ENCODE measurements at places on chromosomes 5 and 9. TPM values are rescaled to one million over a fixed set of nuclear protein-coding genes. Genes with fewer than 3 reads are reported as not detected.

The IDNK gene
- 6.3 TPM for total RNA-seq

The SLC45A2 gene
- 0.36 TPM for total RNA-seq

The EMB gene
- total RNA-seq = 21.5 TPM

The HRH2 gene
- total RNA-seq = 15.3 TPM

The PPIC gene
- 52.5 TPM for total RNA-seq

The MAT2B gene
- 39.3 TPM for total RNA-seq

The IL9 gene
- not detected for total RNA-seq

The HSPA5 gene
- 195 TPM for total RNA-seq

The TRIM36 gene
- total RNA-seq = 4.4 TPM

The CYLC2 gene
- total RNA-seq = not detected

The NKD2 gene
- 6.8 TPM for total RNA-seq

The LIX1 gene
- not detected for total RNA-seq

The MYMK gene
- total RNA-seq = not detected

The LCN12 gene
- 1.6 TPM for total RNA-seq

The SPATA6L gene
- 6.7 TPM for total RNA-seq

The JADE2 gene
- 39.8 TPM for total RNA-seq

The ADAMTS16 gene
- total RNA-seq = 0.81 TPM

The MEF2C gene
- total RNA-seq = 186 TPM

The C5orf46 gene
- 49.5 TPM for total RNA-seq

The HAPLN1 gene
- 1.6 TPM for total RNA-seq

The DNAH5 gene
- 0.36 TPM for total RNA-seq

The FBXO38 gene
- 64.4 TPM for total RNA-seq

The DOCK8 gene
- total RNA-seq = 42.8 TPM

The DOK3 gene
- total RNA-seq = 15.0 TPM

The GRM6 gene
- not detected for total RNA-seq

The FOXD4L6 gene
- total RNA-seq = not detected

The ITK gene
- total RNA-seq = 3.0 TPM

The PDE6A gene
- not detected for total RNA-seq

The TAL2 gene
- not detected for total RNA-seq

The GLRA1 gene
- total RNA-seq = not detected

The EGFL7 gene
- total RNA-seq = 308 TPM

The ARAP3 gene
- total RNA-seq = 21.4 TPM

The RIOK2 gene
- total RNA-seq = 23.9 TPM

The DOCK2 gene
- 53.7 TPM for total RNA-seq

The TMEM171 gene
- not detected for total RNA-seq

The MZB1 gene
- 3.9 TPM for total RNA-seq

The AQP3 gene
- 6.0 TPM for total RNA-seq

The LHX2 gene
- not detected for total RNA-seq

The PCDHGB6 gene
- 14.6 TPM for total RNA-seq

The KCNV2 gene
- total RNA-seq = not detected

The RNF14 gene
- 53.0 TPM for total RNA-seq

The ZNF366 gene
- total RNA-seq = 5.8 TPM

The PURA gene
- 50.0 TPM for total RNA-seq

The SLC6A7 gene
- total RNA-seq = not detected

The SPINK13 gene
- total RNA-seq = not detected

The MXD3 gene
- 9.2 TPM for total RNA-seq

The FBXO10 gene
- total RNA-seq = 6.2 TPM

The PPP3R2 gene
- total RNA-seq = not detected

The SYNPO gene
- 478 TPM for total RNA-seq

The CAMK2A gene
- 0.15 TPM for total RNA-seq

The SLC46A2 gene
- not detected for total RNA-seq

The LCN6 gene
- total RNA-seq = 24.2 TPM

The SLC34A1 gene
- total RNA-seq = not detected

The FOXD4L3 gene
- not detected for total RNA-seq

The IRX4 gene
- total RNA-seq = not detected

The CCDC192 gene
- not detected for total RNA-seq

The LOX gene
- total RNA-seq = 40.9 TPM

The RNF44 gene
- total RNA-seq = 23.2 TPM

Measured in aorta (tissue), 5 donors.